ENCODE measurements at places on chromosomes 4 and X. TPM values are rescaled to one million over a fixed set of nuclear protein-coding genes. Genes with fewer than 3 reads are reported as not detected.

Gene CXCL1
- total RNA-seq = 158 TPM

Gene RGN
- 0.80 TPM for total RNA-seq

Gene ADH7
- total RNA-seq = not detected

Gene ITIH6
- total RNA-seq = not detected

Gene AADAT
- 17.4 TPM for total RNA-seq

Gene MAGEA11
- not detected for total RNA-seq

Gene CFI
- total RNA-seq = 5.8 TPM

Gene MND1
- total RNA-seq = 30.0 TPM

Gene GSPT2
- 6.4 TPM for total RNA-seq

Gene SMR3B
- total RNA-seq = not detected

Gene GUCY1A1
- 3.7 TPM for total RNA-seq

Gene BANK1
- total RNA-seq = 1.4 TPM

Gene DMRTC1
- not detected for total RNA-seq

Gene ARHGAP36
- not detected for total RNA-seq

Gene MAGEB1
- total RNA-seq = not detected

Gene POU3F4
- total RNA-seq = not detected

Gene CCDC120
- total RNA-seq = 4.0 TPM

Gene CHRNA9
- total RNA-seq = not detected

Gene LUZP4
- total RNA-seq = not detected

Gene LRAT
- 0.43 TPM for total RNA-seq

Gene HEPH
- 0.65 TPM for total RNA-seq

Gene ARSH
- total RNA-seq = not detected

Gene KLB
- total RNA-seq = not detected

Gene MID1
- total RNA-seq = 11.7 TPM

Gene GPR82
- total RNA-seq = not detected

Gene KLF8
- 1.5 TPM for total RNA-seq

Gene SPANXA1
- total RNA-seq = not detected

Gene EMCN
- total RNA-seq = not detected

Gene HHIP
- total RNA-seq = 1.7 TPM

Gene CNGA1
- total RNA-seq = 2.8 TPM

Gene CLIC2
- not detected for total RNA-seq

Gene PPP4R3C
- not detected for total RNA-seq

Gene GYPE
- 0.35 TPM for total RNA-seq
